ENCODE measurements at places on chromosomes 7 and 10.
A peak's percentile ranks its signal among the peaks of the same experiment; 100 is the strongest.

DNA sequence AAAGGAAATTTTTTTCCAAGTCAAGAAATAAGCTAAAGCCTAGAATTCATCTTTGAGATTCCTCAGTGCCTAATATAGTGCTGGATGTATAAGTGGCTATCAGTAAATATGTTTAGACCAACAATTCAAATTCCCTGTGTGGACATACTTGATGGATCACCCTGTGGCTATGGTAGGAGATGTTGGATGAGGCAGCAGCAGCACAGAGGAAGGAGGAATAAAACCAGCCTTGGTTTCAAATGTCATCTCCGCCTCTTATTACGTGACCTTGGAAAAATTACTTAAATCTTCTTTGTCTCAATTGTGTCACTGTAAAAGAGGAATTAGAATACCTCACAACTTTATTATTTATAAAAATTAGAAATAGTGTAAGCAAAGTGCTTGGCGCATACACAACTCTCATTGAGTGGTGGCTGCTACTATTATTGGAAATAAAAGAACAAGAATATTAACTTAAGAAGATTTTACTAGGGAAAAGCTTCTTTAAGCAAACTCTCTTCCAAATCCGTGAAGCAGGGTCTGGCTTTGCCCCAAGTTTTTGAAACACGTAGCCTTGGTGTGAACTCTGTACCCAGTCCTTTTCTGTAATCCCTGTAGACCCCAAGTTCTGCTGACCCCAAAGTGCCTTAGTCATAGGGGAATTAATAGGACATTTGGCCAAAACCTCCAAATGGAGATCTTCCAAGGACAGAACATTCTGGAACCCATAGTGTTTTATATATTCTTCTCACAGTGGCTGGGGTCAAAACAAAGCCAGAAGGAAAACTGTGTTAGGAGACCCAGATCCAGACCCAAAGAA lies 283.8 kb downstream of the PTEN start:
- peak; percentile 25 for DNase-seq

DNA sequence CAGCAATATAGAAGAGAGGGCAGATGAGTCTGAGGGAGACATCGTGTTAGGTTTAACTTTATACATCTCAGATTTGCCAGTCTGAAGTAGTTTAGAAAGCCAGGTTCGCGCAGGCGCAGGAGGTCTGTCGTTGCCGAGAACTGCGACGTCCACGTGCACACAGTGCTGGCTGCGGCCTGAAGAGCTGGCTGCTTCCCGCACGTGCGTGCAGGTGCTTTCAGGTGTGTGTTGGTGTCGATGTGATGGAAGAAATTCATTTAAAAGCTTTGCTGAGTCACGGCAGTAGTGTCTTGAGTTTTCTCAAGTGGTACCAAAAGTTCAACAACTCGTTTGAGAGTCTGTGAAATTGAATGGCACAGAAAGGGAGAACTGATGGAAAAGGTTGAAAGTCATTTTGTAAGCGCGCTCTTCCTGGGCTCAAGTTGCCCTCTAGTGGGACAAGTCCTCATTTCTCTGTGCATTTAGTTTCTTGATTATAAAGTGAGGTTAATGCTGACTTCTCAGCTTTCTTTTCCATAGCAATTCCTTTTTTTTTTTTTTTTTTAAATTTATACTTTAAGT lies 18.6 kb downstream of the WDR37 start:
- no peak for DNase-seq

GRCh38 chr10:116765648-116766081 lies 23.3 kb upstream of the HSPA12A start:
- no peak for DNase-seq

- no peak for DNase-seq
These were observed 28.5 kb downstream of the GSDME start for GRCh38 chr7:24728503-24729364.

DNA sequence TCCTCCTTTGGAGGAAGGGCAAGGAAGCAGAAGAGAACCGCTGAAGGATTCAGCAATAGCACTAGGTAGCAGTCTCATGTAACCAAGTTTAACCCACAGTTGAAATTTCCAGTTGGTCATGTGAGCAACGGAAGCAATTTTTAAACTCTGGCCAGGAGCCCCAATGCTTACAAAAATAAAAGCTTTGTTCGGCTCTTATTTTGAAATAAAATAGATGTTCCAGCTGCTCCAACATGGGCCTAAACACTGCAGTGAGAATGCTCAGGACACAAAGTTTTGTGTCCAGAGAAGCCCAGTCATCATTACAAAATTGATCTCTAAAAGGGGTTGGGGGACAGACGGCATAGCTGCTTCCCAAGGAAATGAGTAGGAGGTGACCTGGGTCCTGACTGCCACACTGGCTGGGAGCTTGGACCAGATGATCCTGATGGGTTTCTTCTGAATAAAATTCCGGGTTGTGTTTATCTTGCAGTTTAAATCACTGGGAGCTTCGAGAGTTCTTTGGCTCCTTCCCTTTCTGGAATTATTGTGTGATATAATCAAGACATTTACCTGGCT lies 452 bp upstream of the TMEM140 start:
- no peak for DNase-seq

GRCh38 chr7:24075426-24075810 lies 208.6 kb upstream of the NPY start:
- no peak for DNase-seq

DNA sequence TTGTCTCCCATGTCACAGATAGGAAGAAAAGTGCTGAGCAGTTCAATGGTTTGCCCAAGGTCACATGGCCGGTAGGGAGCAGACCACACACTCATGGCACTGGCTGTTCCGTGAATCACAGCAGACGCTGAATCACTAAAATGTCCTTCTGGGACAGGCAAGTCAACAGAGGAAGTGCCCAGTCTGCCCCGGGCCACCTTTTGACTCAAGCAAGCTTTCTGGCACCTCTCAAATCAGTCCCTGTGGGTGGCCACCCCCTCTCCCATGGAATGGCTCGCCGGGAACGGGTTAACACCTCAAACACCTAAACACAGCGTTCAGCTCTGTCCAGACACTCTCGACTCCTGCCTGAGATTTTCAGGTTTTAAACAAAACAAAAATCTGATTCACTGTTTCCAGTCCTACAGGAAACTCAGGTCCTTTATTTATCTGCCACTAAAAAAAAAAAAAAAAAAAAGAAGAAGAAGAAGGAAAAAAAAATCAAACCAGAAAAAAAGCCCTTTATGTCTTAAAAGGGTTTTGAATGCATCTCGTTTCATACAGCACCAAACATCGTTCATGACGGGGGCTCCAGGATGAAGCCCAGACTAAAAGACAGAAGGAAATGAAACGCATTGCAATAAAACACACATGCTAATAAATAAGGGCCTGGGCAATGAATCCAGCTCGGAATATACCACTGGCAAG lies 15.5 kb downstream of the CARD11 start:
- no peak for DNase-seq

DNA sequence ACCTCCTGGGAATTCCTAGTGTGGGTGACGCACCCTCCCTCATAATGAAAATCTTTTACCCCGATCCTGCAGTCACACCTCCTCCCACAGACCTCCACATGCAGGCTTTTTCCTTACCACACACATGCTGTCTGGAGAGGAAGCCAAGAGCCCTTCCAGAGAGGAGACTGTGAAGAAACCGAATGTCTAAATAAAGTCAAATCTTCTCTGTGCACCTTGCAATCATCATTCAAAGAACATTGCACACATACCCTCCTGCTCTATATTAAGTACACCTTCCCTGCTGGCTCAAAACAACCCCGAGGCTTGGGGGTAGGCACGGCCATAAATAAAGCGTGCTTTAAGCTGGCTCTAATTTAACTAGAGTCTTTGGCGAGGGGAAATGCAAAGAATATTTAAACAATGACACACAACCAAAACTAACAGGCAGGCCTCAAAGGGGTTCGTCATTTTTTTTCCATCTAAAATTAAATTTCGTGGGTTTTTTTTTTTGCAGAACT lies 34.9 kb downstream of the CALML3 start:
- DNase-seq = no peak

GRCh38 chr7:25714013-25714412 lies 438.0 kb upstream of the NFE2L3 start:
- DNase-seq = no peak

- no peak for DNase-seq
These were observed 38.8 kb downstream of the RNLS start for GRCh38 chr10:88544140-88544870.

GRCh38 chr10:100567826-100568225 lies 32.1 kb downstream of the HIF1AN start:
- DNase-seq = no peak

DNA sequence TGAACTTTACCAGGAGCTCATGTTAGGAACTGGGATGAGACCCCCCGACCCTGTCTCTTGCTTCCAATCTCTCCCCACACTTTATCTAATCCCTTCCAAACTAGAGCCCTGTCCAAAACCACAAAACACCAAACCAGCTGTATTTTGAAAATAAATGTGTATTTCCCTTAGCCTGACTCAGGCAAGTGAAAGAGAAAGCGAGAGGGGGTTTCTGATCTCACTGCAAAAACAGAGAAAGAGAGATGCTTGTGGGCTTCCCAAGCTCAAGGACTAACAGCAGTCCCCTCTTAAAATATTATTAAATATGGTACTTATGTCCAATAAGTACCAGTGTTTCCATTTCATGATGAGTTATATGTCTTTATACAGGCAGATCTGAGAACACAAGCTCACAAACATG lies 122.0 kb downstream of the AGMO start:
- no peak for DNase-seq

DNA sequence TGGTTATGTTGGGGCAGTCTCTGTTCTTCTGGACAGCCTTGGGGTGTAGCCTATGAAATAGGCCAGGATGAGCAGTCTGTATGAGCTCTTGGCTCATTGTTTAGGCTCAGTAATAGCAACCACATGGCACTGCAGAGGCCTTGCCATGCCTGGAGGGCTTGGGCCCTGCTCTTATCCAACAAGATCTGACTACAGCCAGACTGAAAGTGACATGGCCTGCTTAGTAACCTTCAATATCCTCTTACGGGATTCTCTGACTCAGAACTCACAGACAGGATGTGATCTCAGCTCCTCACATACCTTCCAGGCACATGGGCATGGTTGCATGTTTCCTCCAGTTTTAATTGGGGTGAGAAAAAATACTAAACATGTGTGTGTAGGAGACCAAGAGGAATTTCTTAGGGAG lies 289.3 kb downstream of the PTEN start:
- DNase-seq = no peak

DNA sequence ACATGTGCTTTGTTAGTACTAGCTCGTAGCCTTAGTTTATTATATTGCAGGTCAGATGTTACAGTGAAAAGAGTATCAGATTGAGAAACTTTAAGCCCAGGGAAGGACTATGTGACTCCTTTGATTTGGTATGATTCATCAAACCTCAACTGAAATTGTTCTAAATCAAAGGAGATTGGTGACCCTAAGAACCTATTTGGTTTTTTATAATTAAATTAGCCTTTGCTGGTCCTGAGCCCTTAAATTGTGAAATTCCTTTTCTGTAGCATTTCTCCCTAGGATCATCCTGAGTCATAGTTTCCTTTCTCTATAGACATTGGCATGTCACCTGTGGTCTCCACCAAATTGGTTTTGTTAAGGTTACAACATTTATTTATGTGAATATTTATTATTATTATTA lies 89.7 kb downstream of the POLR1F start:
- no peak for DNase-seq

DNA sequence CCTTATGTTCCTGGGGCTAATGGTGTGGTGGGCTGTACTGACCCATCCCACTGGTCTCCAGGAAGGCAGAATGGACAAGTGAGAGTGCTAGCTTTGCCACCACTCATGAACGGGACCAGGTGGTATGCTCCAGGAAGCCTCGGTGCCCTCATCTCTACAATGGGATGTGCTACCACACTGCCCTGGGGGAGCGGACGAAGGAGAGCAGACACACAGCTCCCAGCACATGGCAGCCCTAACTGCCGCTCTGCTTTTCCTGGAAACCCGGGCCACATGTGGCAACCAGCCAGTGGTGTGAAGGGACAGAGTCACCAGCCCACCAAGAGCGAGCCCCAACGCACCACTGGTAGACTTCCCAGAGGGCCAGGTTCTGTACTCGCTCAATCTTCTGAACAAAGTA lies 35.8 kb downstream of the PARP12 start:
- DNase-seq = no peak

DNA sequence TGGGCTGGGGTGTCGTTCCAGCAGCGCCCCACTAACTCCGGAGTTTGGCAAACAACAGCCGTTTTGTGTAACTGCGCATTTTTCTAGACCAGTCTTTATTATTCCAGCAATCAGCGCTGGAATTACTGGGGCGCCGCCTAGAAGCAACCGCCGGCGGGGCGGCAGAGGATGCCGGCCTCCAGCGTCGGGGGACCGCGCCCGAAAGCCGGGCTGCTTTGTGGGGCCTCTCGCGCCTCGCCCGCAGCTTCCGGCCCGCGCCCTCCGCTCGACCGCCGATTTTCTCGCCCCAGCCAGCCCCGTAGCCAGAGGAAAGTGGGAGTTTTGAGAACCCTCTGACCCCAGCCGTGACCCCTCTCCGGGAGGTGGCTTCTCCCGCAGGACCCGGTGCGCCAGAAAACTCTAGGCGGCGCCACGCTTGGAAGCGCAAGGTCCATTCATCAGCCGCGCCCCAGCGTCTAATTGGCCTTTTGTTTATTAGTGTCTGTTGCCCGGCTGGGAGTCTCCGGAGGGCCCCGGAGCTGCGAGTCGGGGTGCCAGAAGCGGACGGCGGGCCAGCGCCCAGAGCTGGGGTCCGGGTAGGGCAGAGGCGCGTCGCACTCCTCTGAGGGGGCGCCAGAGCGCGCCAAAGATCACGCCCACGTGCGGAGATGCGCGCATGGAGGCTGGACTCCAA lies 10.7 kb downstream of the EMX2 start:
- DNase-seq = no peak

DNA sequence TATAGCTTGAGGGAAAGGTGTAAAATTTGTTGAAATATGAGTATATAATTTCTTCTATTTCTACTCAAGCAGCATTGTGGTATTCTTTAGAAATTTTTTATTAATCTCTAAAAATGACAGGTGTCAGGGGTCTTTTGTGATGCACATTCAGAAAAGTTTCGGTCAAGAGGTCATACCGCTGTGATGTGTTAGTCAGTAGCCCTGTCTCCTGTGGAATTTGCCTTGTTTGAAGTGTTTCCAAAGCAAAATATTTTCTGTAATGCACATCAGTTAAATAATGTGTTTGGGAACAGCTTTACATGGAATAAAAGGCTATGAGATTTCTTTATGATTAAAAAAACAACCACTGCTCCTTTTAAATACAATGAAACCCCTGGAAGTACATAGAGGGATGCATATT lies 35.8 kb downstream of the FOXP2 start:
- no peak for DNase-seq

GRCh38 chr7:494259-494687 lies 25.4 kb downstream of the PDGFA start:
- DNase-seq = no peak

DNA sequence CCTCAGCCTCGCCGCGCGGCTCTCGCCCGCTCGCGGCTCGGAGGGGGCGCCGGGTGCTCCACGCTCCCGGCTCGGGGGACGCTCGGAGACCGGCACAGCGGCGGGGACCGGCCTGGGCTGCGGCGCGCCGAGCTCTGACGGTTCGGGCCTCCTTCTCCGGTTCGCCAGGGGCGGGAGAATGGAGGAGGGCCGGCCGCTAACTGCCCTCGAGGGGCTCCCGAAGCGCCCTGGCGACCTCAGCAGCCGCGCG lies 232 bp upstream of the GRID1 start:
- DNase-seq = no peak
